ENCODE measurements at places on chromosomes 2 and 18.

- no peak for DNase-seq
Observed at GRCh38 chr2:136424112-136424511, 306.2 kb upstream of the CXCR4 start.

GRCh38 chr2:146147448-146148012 is 1627.6 kb upstream of the ZEB2 start:
- DNase-seq = peak; percentile 75

GRCh38 chr2:152033011-152033925 is 65.6 kb downstream of the CACNB4 start:
- peak; percentile 52 for DNase-seq

- no peak for DNase-seq
Observed at GRCh38 chr2:48448274-48449061, 81.5 kb upstream of the STON1 start.

DNA sequence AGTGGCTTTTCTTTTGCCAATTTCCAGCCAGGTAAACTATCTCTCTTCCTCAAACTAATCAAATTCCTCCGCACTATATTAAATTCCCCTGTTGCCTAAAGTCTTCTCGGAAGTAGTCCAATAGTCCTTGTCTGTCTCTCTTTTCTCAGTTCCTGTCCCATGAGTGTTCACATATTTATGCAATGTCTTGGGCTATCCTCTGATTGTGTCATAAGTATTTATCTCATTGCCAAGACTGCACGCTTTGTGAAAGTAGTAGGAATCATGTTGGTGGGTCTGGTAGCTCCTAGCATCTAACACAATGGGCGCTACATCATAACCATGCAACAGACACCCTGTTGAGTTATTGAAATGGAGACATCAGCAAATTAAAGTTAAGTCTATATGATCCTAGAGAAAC is 59.9 kb upstream of the POU3F3 start:
- DNase-seq = no peak

GRCh38 chr2:108534584-108535356 is 500 bp downstream of the LIMS1 start:
- DNase-seq = peak; percentile 65

- DNase-seq = no peak
Observed at GRCh38 chr2:22855081-22855480, 529.9 kb upstream of the KLHL29 start.

DNA sequence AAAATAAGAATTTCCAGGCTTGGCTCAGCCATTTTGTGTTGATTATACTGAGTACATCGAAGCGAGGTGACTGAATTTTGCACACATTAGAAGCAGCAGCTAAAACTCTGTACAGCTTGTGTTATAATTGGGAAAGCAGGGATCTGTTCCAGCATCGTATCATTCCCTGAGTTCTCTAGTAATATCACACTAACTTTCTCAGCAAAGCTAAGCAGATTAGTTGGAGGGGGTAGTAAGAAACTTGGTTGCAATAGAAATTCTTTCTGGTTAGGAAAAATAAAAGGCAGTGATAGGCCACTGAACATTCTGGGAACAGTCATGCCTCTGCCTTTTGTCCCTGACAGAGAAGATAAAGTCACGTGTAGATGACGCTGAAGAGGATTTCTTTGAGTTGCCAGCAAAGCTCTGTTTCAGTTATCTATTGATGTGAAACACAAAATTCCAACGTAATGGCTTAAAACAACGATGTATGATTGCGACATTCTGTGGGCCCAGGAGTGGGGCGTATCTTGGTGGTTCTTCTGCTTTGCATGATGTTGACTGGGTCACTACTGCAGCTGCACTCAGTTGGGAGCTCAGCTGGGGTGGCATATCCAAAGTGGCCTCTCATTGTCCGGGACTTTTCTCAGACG is 202.1 kb upstream of the MEX3C start:
- no peak for DNase-seq

DNA sequence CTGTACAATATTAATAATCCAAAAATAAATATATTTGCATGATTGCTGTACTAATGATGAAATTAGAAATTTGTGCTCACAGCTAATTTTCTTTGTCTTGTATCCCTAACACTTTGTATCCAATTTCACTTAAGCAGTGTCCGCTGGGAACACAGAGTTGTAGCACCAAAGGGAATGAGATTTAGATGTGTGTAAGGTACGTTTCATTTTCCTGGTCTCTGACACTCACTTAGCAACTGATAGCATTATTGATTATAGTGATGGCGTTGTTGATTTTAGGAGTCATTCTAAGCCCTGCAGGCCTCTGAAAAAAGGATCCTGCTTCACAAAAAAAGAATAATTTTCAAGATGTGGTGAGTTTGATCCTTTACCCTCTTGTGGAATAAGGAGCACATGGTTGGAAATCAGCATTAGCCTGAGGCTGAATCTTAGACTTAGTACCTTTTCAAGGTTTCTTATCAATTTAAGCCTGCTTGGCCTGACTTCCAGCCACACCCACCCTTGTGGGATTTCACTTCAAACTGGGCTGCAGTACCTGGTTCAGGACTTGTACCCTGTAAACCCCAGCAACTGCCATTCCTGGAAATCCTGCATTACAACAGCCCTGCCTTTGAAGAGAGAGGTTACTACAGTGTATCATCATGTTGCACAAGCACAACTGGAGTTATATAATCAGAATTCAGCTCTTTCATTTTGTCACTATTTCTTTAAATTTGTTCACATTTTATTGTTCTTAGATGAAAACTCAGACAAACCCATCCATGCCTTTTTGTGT is 116.2 kb downstream of the RND3 start:
- DNase-seq = peak; percentile 61

DNA sequence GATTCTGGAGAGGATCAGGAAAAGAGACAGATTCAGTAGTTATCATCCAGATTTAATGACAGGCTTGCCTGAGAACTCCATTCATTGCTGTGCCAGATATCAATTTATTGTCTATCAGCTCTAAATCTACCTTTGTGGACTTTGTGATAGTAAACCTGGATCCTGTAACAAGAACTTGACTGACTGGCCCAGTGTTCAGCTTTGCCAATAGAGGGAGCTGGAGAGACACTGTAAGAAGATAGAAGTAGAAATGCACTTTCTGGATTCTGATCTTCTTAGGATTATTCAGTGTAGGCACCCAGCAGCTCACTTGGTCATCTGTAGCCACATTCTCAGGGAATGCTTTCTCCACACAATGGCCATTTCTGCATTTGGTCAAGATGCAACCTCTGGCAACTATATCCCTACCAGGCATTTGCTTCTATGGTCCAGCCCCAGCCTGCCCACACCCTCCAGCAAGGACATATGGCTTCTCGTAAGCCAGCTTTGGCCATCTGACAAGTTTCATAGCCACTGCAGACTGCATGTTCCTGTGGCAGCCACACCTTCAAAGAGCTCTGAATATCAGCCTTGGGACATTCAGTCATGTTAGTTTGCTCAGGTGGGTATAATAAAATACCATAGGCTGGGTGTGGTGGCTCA is 6.1 kb upstream of the SERPINB8 start:
- DNase-seq = peak; percentile 76

DNA sequence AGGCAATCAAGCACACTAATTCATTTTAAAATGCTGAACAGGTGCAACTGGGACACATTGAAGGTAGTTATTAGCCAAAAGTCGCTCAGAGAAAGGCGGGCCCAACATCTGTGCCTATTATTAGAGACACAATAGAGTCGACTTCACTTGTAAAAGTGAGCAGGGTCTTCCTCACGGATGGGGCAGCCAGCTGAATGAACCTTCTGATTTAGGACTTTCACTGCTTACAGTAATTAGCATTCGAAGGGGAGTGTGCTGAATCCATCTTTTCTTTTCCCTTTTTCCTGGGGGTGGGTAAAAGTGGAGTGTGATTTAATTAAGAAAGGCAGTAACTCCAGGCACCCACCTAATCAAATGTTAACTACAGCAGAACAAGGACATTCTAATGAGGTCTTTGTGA is 677.7 kb downstream of the DCDC2C start:
- DNase-seq = no peak

GRCh38 chr2:232999354-232999753 is 13.7 kb downstream of the NGEF start:
- DNase-seq = peak; percentile 47

DNA sequence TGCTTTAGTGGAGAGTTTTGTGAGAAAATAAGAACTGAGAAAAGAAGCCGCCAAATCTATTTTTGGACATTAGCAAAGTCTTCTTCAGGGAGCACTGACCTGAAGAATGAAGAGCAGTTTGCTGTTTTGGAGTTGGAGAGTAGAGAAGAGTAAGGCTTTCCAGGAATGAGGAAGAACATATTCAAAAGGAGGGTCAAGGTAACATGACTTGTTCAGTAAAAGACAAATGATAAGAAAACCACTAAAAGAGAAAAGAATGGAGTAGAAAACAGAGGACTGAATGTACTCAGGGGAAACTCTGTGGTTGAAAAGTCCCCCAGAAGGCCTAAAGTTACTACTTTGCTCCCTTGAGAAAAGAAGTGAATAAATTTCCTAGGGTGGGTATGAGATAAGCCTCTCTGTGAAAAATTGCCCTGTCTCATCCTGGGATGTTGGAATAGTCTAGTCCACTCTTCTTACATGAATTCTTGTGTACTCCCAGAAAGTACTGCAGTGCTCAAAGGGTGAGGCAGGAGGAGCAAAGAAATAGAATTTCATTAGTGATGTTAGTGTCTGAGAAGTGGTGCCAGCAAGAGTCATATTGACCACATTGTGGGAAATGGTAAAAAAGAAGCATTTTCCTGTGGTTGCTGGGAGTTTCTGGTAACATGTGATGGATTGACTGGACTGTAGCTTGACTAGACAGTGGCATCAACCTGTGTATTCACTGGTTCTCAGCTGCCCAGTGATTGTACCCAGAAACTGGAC is 27.8 kb downstream of the MBD5 start:
- no peak for DNase-seq

- DNase-seq = no peak
Observed at GRCh38 chr2:69231612-69232277, 155.3 kb downstream of the GFPT1 start.

DNA sequence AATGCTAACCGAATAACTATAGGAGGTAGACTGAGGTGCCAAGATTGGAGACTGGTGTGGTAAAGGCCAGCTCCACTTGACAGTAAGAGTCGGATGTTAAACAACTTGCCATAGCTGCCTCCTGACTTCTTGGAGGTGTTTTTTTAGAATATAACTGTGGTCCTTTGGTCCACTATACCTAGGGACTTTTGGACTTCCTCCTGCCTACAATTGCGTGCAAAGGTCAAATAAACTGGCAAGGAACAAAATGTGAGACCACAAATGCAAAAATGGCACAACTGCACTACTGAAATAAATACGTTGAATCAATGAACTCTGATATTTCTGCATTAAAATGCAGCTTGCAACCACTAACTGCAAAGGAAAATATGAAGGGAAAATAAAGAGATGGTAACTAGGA is 338.6 kb downstream of the NRXN1 start:
- no peak for DNase-seq
